ENCODE measurements at places on chromosomes 7 and 10.
A peak's percentile ranks its signal among the peaks of the same experiment; 100 is the strongest.

GRCh38 chr10:36271627-36272340 is 629.7 kb upstream of the FZD8 start:
- no peak for DNase-seq

DNA sequence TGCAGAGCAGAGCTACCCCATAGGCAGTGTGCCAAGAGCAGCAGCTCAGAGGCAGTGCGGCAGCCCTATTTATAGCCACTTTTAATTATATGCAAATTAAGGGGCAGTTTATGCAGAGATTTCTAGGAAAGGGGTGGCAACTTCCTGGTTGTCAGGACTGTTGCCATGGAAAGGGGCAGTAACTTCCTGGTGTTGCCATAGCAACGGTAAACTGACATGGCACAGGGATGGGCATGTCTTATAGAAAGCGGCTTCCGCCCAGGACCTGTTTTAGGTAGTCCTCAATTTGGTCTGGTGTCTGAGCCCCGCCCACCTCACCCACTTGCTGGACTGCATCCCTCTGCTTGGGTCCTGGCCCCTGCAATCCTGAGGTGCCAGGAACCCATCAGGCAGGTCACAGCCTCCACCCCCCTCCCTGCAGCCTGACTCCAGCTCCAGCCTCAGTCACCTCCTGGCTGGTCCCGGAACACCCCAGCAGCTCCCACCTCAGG is 115.8 kb downstream of the TMEM130 start:
- DNase-seq, result no peak

- DNase-seq, result no peak
Observed at GRCh38 chr7:75663302-75663907, 75.3 kb downstream of the HIP1 start.

- no peak for DNase-seq
Observed at GRCh38 chr10:7445474-7446185, 34.8 kb upstream of the SFMBT2 start.

DNA sequence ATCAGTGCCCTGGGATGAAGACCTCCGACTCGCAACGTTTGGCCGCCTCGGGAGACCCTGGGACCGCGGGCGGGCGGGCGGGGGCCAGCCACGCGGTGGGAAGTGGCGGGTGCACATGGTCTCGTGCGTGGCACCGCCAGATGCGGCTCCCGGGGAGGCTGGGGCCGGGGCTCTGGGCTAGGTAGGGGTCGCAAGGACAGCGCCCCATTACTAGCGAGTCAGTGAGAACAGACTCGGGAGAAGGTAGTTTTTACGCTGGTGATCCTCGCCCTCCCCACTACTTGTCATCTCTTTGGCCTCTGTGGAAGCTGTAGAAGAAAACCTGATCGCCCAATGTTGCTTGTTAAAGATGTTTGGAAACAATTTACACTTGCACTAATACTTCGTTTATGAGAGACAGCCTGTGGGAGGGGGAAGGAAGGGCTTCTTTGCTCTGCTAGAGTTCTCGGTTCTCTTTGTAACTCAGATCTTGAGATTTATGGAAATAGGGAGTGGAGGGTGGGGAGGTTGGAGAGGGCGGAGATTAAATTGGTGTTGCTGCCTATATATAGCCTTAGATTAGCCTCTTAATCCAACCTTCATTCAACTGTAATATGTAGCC is 591 bp downstream of the BZW2 start:
- no peak for DNase-seq

DNA sequence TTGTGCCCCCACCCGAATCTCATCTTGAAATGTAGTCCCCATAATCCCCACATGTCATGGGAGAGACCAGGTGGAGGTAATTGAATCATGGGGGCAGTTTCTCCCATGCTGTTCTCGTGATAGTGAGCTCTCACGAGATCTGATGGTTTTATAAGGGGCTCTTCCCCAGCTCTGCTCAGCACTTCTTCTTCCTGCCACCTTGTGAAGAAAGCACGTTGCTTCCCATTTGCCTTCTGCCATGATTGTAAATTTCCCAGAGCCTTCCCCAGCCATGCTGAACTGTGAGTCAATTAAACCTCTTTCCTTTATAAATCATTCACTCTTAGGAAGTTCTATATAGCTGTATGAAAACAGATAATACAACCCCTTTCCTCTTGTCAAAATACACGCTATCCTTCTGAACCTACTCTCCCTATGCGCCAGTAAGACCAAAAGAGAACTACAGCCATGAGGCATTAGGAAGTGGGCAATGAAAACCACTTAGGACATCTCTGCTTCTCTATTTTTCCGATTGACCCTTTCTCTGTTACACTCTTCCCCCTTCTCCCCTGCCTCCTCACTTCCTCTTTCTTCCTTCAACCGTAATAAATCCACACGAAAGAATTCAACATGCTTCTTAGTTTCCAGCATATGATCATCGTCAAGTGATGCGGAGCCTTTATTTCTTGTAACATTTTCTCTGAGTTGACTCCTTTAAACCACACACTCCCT is 101.2 kb upstream of the WDR11 start:
- DNase-seq, result no peak

DNA sequence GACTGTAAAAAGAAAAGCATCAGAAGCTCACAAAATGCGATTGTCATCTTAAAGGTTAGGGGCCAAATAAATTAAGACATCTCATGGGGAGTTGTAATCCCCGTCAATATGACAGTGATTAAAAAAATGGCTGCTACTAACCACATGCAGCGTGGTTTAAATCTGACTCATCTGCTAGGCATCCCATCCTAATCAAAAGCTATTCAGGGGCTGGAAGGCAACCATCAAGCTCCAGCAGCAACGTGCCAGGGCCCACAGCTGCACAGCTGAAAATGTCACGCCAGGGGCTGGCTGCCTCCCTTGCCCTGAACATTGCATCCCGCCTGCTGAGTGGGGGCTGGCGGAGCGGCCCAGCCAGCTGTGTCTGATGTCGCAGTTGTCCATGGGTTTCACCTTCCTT is 66.3 kb upstream of the FRMD4A start:
- DNase-seq, result peak; percentile 61
